EL (cell line): ENCODE measurements at places on chromosomes 16 and 17.

GRCh38 chr17:29870836-29871465 is 59.1 kb downstream of the SSH2 start:
- DNase-seq, result no peak

DNA sequence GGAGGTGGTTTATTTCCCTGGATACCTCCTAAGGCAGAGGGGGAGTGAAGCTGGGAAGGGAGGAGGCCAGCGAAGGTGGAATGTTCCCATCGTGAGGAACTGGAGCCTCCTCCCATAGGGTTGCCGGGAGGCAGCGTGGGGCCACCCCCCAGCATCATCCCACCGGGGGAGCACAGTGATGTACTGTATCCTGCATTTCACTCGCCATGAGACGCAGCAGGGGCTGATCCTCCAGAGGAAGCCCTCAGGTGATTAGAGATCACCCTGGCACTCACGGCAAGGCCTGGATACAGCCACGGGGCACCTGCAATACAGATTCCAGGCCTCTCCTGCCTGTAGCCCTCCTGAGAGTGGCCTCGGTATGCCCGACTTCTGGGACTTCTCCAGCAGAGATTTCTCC is 25.5 kb upstream of the BEAN1 start:
- DNase-seq, result no peak

GRCh38 chr16:19219836-19220235 is 51.8 kb downstream of the SYT17 start:
- no peak for DNase-seq

GRCh38 chr17:15926039-15926740 is 18.7 kb upstream of the ADORA2B start:
- DNase-seq, result no peak
